ENCODE measurements at places on chromosomes 6 and 20.

GRCh38 chr20:56687061-56687460 lies 58.0 kb downstream of the TFAP2C start:
- DNase-seq: no peak

DNA sequence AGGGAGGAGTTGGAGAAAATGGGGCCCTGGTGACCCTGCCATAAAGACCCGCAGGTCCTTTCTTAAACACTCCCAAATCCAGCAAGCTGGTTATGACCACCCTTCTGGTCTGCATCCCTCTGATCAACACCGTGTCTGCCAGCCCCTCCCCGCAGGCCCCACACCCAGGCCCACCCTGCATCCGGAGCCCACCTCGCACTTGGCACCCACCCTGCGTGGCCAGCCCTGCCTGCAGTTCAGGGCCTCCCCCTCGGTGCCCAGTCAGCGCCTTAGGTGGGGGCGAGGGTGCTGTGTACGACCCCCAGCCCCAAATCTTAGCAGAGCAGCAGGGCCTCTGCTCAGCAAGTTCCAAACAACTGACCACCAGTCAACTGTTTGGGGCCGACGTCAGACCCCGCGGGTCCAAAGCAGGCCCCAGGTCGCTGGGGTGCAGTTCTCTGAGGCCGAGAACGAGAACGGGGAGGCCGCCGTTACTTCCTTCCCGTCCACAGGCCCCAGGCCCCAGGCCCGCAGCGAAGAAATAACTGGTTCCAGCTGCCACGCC lies 1.2 kb downstream of the ACSS1 start:
- no peak for DNase-seq

DNA sequence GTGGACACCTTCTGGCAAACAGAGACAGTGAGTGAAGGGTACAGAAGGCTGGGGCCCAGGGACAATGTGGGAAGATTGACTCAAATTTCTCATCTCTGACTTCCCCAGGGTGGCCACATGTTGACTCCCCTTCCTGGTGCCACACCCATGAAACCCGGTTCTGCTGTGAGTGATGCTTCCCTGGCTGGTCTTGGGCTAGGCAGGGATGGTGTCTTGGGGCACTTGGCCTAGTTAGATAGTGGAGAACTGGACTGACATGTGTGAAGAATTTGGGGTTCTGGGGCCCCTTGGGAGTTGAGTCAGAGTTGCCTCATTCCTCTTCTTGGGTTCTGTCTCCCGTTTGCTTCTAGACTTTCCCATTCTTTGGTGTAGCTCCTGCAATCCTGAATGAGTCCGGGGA lies 34.2 kb downstream of the GSS start:
- peak; percentile 12 for DNase-seq

- DNase-seq: no peak
Measured at GRCh38 chr6:298233-299103, 6.2 kb downstream of the DUSP22 start.

GRCh38 chr20:59811681-59812171 lies 121.7 kb downstream of the SYCP2 start:
- DNase-seq: no peak

GRCh38 chr6:160393891-160394653 lies 45.9 kb downstream of the SLC22A3 start:
- no peak for DNase-seq

DNA sequence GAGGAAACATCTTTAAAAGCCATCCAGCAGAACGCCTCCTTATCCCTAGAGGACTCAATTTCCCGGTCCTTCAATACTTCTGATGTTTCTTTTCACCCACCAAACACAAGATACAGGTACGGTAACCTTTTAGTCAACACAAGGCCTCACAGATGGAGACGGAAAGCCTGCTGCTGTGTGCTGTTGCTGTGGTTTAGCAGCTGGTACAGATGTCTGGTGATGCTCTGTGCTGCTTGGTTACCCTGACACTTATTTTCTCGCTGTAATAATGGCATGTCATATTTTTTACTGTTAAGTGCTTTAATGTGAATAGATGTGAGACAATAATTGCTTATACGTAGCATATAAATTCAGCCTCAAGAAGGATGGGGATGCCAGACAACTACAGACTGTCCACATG lies 25.3 kb downstream of the GMDS start:
- no peak for DNase-seq

GRCh38 chr20:45798935-45799642 lies 7.3 kb downstream of the DNTTIP1 start:
- DNase-seq: peak; percentile 75

- no peak for DNase-seq
Measured at GRCh38 chr6:164016056-164016455, 601.5 kb downstream of the QKI start.

GRCh38 chr6:86724695-86725094 lies 212.6 kb upstream of the HTR1E start:
- DNase-seq: no peak

DNA sequence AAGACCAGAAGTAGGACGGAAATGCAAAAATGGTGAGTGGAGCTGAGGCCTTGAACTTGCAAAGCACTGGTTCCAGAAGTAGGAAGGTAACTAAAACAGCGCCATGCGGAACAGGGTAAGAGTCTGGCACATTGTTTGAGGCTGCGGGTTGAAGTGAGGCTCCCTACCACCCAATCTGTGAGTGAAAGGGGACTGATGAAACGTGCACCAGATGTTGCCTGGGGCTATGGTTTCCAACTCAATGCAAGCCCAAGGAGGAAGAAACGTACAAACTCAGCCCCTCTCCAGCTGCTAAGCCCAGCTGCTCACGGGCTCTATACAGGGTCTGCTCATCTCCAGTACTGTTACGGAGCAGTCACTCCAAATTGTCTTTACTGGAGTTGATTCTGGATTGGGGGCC lies 68.7 kb upstream of the KCNK16 start:
- no peak for DNase-seq

GRCh38 chr6:2688401-2689064 lies 62.2 kb downstream of the MYLK4 start:
- DNase-seq: peak; percentile 93

DNA sequence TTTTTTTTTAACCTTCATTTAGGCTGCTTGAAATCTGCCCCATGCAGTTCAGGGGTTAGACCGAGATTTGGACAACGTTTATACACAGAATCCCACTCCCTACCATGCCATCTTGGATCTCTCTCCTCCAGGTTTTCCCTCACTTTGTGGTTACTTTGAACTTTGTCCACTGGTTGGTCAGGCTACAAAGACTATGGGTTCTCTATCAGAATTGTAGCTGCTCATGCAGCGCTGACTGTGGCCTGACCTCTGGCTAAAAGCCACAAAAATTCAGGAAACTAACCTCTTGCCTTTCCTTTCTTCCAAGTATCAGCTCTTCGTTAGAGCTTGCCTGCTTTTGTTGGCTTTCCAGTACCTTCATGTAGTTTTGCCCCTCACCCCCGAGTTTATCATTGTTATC lies 44.9 kb upstream of the KCNG1 start:
- DNase-seq: no peak

- peak; percentile 71 for DNase-seq
Measured at GRCh38 chr6:143141442-143141841, 80.8 kb downstream of the AIG1 start.

GRCh38 chr6:26571592-26572296 lies 25.0 kb upstream of the ABT1 start:
- DNase-seq: peak; percentile 77

DNA sequence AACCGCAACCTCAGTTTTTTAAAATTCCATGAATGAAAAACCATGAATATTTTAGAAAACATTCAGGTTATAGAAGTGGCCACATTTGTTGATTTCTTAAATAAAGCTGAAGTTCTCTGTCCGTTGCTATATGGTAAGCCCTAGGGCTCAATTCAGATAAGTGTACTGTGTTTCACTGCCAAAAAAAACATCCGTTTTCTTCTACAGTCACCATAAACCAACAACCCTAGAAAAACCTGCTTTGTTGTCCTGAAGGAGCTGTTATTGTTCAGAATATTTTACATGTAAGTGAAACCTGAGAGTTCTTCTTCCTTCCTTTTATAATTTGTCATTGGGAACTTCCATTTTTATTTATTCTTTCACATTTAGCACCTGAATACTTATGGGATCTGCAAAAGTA lies 274.1 kb downstream of the TFAP2A start:
- DNase-seq: no peak

- peak; percentile 73 for DNase-seq
Measured at GRCh38 chr6:3247255-3248146, 11.2 kb upstream of the PSMG4 start.

DNA sequence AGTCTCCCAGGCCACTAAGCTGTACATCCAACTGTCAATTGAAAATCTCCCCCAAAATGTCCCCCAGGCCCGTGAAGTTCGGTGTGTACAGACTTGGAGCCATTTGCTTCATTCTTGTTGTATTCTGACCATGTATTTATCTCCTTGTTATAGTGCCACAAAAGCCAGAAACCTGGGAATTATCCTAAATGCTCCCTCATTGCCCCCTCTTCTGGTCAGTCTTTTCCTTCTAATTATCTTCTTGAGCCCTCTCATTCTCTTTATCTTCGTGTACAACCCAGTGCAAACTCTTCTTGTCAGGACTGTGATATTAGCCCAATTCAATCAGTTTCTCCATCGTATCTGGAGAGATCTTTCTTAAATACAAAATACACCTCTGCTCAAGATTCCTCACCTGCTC lies 64.7 kb downstream of the RFX6 start:
- DNase-seq: no peak

- DNase-seq: no peak
Measured at GRCh38 chr6:25180630-25181349, 98.4 kb upstream of the CARMIL1 start.

- no peak for DNase-seq
Measured at GRCh38 chr6:43268355-43268700, 25.0 kb downstream of the TTBK1 start.

GRCh38 chr6:26363882-26364701 lies 906 bp upstream of the BTN3A2 start:
- peak; percentile 35 for DNase-seq

DNA sequence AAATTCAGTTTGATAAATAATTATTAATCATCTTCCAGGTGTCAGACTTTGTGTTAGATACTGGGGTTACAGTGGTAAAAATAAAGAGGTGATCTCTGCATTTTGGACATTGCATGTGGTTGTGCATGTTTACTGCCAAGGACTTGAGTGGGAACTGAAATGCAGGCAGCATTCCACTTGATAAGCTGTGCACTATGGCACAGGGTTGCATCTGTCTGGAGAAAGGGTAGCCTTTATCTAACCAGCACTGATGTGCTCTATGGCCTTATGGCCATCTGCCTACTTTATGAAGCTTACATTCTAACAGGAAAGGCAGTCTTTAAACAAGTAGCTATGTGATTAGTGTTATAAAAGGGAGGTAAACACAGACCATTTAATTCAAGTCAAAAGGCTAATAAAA lies 53.0 kb upstream of the MLIP start:
- no peak for DNase-seq

DNA sequence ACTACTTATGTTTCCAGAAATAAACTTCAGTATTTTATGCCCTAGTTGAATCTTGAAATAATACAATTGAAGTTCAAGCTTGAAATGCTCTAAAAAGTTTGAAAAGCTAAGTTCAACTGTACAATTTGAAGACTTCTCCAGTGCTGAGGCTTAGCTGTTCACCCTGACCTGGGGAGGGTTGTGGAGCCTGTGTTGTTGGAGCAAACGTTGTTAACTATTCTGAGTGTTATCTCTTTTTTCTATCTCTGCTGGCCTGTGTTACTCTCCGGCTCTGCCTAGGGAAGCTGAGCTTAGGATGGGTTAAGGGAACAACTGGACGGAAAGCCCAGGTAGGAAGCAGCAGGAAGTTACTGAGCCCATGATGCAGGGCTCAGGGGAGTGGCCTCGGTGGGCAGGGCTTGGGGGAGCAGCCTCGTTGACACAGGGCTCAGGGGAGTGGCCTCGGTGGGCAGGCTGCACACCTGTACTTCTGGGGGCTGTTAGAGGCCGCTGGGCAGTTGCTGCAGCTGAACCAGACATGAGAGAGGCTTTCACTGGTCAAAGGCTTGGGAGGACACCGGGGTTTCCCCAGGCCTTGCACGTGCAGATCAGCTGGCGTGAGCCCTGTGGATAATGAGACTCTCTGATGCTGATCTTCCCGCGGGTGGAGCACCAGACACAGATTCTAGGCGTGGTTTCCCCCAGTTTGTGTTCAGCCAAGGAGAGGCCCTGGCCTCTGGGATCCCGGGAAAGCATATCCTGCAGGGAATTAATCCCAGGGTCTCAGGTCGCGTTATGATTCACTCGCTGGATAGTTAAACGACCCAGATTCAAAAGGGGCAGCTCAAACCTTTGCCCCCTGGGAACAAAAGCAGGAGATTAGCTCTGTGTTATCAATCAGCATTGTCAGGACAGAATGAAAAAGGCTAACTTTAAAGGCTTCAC lies 58.9 kb downstream of the ERMARD start:
- no peak for DNase-seq

- DNase-seq: peak; percentile 65
Measured at GRCh38 chr6:148524471-148524882, 181.8 kb downstream of the SASH1 start.

DNA sequence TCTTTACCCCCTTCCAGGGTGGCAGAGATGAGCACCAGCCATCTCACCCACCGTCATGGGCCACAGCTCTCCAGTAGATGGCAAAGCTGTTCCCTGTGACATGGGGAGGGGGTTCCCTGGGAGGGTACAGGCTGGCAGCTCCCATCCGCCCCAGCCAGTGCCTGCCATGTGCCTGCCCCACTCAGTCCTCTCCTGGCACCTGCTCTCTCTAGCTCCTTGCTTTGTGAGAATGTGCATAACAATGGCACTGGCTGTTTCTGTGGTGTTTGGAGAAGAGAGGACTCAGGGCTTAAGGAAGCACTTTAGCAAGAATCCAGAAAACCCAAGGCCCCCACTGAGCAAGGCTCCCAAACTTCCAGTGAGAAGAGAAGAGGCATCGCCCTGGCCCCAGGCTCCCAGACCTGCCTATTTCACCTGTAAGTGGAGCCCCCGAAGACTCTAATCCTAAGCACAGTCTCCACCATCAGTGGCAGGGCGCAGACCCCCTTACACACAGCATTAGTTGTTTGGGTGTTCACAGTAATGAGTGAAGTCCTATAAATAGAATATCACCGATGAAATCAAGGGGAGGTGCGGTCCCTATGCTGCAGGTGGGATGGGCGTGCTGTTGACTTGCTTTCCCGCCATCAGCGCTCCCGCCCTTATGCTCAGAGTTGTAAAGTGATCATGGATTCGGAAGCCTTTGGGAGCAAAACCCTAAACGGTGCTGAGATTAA lies 110.2 kb downstream of the AGPAT4 start:
- DNase-seq: no peak

- no peak for DNase-seq
Measured at GRCh38 chr6:154921482-154921881, 73.6 kb upstream of the TIAM2 start.

- no peak for DNase-seq
Measured at GRCh38 chr20:15913391-15914025, 659.7 kb downstream of the KIF16B start.

- no peak for DNase-seq
Measured at GRCh38 chr20:34887023-34887422, 10.6 kb downstream of the ACSS2 start.

DNA sequence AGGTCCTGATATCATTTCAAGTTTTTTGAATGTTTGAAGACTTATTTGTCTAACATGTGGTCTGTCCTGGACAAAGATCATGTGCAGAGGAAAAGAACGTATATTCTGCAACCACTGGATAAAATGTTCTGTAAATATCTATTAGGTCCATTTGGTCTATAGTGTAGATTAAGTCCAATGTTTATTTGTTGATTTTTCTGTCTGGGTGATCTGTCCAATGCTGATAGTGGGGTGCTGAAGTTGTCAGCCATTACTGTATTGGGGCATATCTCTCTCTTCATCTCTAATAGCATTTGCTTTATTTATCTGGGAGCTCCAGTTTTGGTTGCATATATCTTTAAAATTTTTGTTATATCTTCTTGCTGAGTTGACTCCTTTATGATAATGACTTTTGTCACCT lies 258.4 kb upstream of the CITED2 start:
- DNase-seq: no peak

All from AG08395 (cell line).